PC-3 (cell line): ENCODE measurements at places on chromosomes 1 and 21. TPM values are rescaled to one million over a fixed set of nuclear protein-coding genes. Genes with fewer than 3 reads are reported as not detected.
A peak's percentile ranks its signal among the peaks of the same experiment; 100 is the strongest.

Gene TINAGL1
- 176 and 217 TPM in 2 replicates for total RNA-seq

Gene HAPLN2
- 1.1 TPM in 1 of 2 replicates, not detected in the other for total RNA-seq

Gene PRAMEF15
- total RNA-seq, result not detected in 2 replicates

GRCh38 chr1:193979219-193979618, 792.8 kb upstream of the B3GALT2 start:
- DNase-seq, result no peak

DNA sequence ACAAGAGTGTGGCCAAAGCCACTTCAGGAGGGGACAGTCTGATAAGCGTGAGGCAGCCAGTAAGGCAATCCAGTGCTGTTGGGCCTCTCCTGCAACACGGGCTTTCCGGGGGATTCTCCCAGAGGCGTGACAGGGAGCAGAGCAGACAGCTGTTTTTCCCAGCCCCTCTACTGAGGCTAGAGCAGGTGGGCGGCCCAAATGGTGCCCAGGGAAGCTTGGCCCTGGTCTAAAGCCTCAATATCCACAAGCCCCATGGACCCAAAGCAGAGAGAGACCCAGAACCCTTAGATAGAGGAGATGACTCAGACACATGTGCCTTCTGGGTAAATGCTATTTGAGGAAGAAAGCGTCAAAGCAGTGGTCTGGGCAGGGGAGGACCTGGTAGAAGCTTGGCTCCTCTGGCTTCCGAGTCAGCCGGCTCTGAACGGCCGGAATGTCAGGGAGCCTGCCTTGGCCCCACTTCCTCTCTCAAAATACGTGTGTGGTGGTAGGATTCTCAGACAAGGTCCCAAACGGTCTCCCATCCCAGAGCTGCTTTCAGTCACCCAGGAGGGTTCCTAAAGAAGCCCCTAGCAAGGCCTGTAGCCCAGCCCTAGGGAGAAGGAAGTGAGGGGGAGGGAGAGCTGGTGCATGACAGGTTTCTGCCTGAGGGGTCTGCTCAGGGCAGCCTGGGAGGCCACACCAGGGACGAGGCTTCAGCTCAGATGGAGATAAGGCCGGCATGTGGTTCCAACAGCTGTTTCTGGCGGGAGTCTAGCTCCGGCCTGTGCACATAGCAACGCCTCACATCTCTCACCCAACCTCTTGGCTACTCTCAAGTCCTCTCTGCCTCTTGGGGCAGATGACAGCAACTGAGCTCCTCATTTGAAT, 28.8 kb downstream of the PIK3C2B start:
- no peak for DNase-seq

DNA sequence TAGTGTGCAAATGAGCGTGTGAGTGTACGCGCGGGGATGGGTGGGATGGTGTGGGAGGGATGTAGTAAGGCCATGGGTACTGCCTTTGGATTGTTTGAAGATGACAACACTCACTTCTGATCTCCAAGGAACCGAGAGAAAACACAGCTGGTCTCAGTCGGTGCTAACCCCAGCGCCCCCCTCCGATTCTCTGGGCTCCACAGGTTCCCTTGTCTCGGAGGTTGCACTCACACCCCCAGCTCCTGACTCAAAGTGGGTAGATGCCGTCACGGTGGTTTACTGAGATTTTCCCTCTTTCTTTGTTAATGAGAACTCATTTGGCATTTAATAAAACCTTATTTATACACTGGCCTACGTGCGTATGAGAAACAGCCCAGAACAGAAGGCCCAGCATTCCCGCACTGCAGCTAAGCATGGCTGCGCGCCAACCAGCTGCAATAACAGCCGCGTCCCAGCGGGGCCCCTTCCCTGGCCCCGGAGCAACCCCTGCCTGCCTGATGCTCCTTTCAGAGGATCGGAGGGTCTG, 25.8 kb downstream of the ABCA4 start:
- DNase-seq, result no peak

- no peak for DNase-seq
Observed at GRCh38 chr21:15171546-15171945, 106.7 kb upstream of the NRIP1 start.

- DNase-seq, result no peak
Observed at GRCh38 chr1:69733061-69733460, 165.3 kb downstream of the LRRC7 start.

- DNase-seq, result no peak
Observed at GRCh38 chr1:13667691-13668090, 32.3 kb upstream of the PRDM2 start.

DNA sequence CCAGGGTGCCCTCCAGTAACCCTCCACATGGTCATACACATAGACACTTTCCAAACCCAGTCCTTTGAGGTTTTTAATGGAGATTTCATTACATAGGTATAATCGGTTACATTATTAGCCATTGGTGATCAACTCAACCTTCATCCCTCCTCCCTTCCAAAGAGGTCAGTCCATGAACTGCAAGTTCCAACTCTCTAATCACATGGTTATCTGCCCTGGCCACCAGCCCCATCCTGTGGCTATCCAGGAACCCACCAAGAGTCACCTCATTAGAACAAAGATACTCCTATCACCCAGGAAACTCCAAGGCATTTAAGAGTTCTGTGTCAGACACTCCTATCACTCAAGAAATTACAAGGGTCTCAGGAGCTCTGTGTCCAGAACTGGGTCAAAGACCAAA, 12.2 kb downstream of the ATP1A4 start:
- DNase-seq, result peak; percentile 23
